Foreskin keratinocyte (primary cell): ENCODE measurements at places on chromosomes 1 and 21. TPM values are rescaled to one million over a fixed set of nuclear protein-coding genes. Genes with fewer than 3 reads are reported as not detected.

Gene DEPDC1
- 23.3 and 30.2 TPM in 2 replicates for total RNA-seq

Gene SPRR5
- total RNA-seq = 0.24 and 0.32 TPM in 2 replicates

Gene TMEM234
- 16.0 and 18.5 TPM in 2 replicates for total RNA-seq

Gene PLEKHA6
- 4.4 and 6.0 TPM in 2 replicates for total RNA-seq

Gene SELE
- not detected in 2 replicates for total RNA-seq

Gene TMEM269
- not detected in 2 replicates for total RNA-seq

Gene NFASC
- 0.41 and 1.3 TPM in 2 replicates for total RNA-seq

Gene SLC30A1
- total RNA-seq = 19.7 and 22.1 TPM in 2 replicates

Gene CASZ1
- total RNA-seq = 4.7 and 6.8 TPM in 2 replicates

Gene C1QTNF12
- 0.53 and 1.0 TPM in 2 replicates for total RNA-seq

Gene SPRR2B
- 0.18 TPM in 1 of 2 replicates, not detected in the other for total RNA-seq

Gene CYYR1
- total RNA-seq = 3.5 and 6.1 TPM in 2 replicates

Gene LPAR3
- 25.9 and 32.3 TPM in 2 replicates for total RNA-seq

Gene LAMB3
- total RNA-seq = 1,286 and 1,603 TPM in 2 replicates

Gene TP73
- 0.58 and 0.78 TPM in 2 replicates for total RNA-seq

Gene OR2T2
- not detected in 2 replicates for total RNA-seq

Gene PADI4
- total RNA-seq = not detected in 2 replicates

Gene GJA5
- 1.8 and 2.0 TPM in 2 replicates for total RNA-seq

Gene MORC3
- total RNA-seq = 34.6 and 35.3 TPM in 2 replicates
